ENCODE measurements at places on chromosomes 7 and 10. TPM values are rescaled to one million over a fixed set of nuclear protein-coding genes. Genes with fewer than 3 reads are reported as not detected.

ITIH5 gene
- 47.8 TPM for polyA plus RNA-seq

AASS gene
- polyA plus RNA-seq: 20.7 TPM

KLHL7 gene
- 21.7 TPM for polyA plus RNA-seq

BICC1 gene
- polyA plus RNA-seq: 14.5 TPM

OPN1SW gene
- 2.0 TPM for polyA plus RNA-seq

NUTM2B gene
- polyA plus RNA-seq: 1.2 TPM

TFEC gene
- polyA plus RNA-seq: 1.2 TPM

CWF19L1 gene
- polyA plus RNA-seq: 21.6 TPM

GIMAP6 gene
- 14.0 TPM for polyA plus RNA-seq

ZPBP gene
- not detected for polyA plus RNA-seq

SCART1 gene
- polyA plus RNA-seq: 1.5 TPM

All from forelimb muscle (tissue), 1 donor.